ENCODE measurements at places on chromosomes 2 and 18.

- no peak for DNase-seq
Measured at GRCh38 chr18:13424363-13424762, 205.8 kb downstream of the LDLRAD4 start.

DNA sequence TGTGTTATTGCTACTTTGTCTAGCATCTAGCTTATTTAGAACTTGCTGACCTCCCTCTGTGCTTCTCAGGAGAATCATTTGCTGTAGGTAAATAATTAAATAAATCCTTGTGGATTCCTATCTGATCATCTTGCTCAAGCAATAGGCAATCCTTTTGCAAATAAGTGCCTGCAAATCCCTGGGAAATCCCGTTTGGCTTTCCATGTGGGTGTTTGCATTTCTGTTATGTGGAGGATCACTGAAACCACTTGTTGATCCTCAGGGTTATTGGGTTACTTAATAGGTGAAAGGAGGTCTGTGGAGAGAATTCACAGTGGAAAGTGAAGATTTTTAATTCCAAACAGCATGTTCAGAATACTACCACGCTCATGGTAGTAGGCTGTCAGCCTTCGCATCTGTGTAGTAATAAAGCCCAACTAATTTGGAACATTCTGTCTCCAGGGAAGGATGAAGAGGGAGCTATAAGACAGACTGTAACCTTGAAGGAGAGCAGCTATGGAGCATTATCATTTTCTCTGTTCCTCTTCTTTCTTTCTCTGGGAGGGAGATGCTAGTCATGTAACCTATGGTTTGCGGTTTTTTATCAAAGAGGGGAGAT, 72.5 kb downstream of the GULP1 start:
- DNase-seq = no peak

DNA sequence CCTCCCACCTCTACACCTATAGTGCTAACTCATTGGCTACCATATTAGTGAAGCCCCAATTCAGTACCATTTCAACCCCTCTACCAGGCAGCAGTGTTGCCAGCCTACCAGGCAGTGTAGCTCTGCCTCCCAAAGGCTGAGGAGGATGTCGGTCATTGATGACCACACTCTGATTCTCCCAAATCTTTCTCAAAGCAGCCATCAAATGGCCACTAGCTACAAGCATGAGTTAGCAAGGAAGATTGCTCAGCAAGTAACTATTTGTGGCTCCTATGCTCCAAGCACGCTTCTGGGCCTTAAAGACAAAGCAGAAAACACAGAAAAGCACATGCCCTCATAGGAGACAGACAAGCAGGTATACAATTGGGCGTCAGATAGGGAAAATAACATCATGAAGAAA, 42.7 kb upstream of the AFF3 start:
- DNase-seq = no peak

- no peak for DNase-seq
Measured at GRCh38 chr2:144505245-144505831, 14.6 kb downstream of the ZEB2 start.

- DNase-seq = no peak
Measured at GRCh38 chr18:47750889-47751423, 179.5 kb downstream of the SMAD2 start.

DNA sequence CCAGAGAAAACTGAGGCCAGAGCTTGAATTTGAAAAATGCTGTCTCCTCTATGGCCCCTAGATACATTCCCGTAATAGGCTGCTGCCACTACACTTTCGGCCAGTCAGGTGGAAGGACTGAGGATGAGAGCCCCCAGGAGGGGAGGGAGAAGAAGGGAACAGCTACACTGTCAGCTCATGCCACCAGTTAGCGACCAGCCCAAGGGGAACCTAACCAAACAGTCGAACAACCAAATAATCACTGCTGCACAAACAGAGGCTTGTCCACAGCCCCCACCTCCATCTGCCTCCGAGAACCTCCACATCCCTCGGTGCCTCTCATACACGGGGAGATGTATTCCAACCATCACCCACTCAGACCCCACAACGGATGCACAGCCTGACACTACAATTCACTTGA, 7.3 kb downstream of the ZNF516 start:
- DNase-seq = no peak

GRCh38 chr2:134623796-134624195, 95.0 kb downstream of the TMEM163 start:
- DNase-seq = no peak

DNA sequence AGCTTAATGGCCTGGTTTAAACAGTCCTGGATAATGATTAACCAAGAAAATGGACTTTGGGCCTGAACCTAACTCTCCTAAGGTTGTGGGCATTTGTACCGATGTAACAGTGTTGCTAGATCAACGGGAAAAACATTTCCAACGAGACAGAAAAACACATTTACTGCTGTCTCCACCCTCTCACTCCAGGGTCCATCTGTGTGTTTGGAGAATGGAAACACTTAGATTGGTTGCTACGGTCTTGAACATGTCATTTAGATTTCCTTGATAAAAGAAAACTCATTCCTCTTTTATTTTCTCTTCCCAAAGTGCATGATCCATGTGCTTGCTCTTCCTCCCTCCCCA, 88.0 kb downstream of the SOCS6 start:
- DNase-seq = no peak

DNA sequence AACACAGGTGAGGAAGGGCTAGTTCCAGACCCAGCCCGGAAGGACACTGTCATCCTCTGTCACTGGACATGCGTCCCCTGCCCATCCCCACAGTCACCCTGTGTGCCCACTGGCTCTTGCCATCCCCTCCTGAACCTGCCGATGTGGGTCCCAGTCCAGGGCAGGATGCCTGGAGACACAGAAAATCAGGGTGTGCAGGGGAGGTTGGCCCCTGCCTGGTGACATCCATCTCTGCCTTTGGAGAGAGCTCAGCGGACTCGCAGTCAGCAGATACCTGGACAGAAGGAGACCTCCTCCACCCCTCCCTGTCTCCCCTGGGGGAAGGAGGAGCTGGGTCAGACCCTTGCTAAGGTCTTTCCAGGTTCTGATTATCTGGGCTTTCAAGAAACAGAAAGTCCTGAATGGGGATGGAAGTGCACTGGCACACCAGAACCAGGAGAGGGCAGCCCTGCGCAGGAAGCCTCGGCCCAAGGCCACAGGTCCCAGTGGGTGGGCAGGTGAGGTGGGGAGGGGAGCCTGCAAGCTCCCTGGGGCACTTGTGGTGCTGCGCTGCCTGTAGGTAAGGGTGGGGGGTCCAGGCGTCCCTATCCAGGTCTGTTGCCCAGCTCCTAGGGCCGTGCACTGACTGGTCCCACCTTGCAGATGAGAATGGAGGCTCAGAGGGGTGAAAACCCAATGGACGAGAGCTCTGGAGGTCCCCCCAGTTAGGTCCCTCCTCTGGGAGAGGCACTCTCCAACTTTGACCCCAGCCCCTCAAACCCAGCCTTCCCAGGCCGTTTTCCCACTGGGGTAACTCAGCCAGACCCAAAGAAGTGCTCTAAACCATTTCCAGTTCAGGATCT, 9.7 kb upstream of the OTOS start:
- DNase-seq = peak; percentile 80

GRCh38 chr18:41436772-41437171, 518.3 kb upstream of the PIK3C3 start:
- no peak for DNase-seq

DNA sequence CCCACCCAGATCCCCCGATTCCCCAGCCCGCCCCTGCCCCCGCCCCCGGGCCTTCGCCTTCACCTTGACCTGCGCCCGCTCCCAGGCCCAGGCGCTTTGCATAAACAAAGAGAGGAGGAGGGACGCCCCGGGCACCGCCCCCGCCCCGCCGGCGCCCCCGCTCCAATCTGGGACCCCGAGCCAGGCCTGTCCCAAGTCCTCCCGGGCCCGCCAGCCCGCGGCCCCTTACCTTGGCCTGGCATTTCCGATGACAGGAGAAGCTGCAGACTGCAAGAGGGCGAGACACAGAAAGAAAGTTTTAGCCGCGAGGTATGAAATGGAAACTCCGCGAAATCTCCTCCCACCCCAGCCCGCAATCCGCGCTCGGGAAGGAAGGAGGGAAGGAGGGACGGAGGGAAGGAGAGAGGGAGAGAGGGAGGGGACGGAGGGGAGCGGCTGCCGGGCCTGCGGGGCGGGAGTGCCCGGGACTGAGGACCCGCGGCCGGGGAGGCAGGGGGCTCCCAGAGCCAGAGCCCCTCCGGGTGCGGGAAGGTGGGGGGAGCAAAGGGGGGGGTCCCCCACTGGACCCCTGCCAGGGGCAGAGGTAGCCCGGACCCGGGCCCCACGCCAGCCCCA, 24.2 kb downstream of the TNS1 start:
- DNase-seq = no peak

DNA sequence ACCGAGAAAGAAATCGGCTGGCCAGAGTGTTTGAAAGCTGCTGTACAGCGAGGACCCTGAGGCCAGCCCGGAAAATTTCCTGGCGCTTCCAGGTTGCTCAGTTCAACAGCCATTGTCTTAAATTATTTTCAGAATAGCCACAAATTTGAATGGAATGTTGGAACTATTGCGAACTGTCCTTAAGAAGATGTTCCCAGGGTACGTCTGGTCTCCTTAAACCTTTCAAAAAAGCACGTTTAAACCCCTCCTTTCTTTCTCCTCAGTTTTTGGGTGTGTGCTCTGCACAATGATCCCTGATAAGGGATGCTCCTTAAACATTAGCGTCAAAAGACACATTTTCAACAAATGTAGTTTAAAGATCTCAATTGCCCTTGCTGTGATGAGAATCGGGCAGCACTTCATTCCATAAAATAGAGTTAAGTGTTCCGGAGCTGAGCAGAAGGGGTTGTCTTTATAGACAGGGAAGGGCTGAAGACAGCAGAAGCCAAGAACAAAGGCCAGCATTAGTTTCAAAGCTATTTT, 14.5 kb upstream of the LPIN2 start:
- DNase-seq = no peak

GRCh38 chr18:79926306-79926705, 25.1 kb downstream of the SLC66A2 start:
- DNase-seq = no peak

GRCh38 chr2:225574582-225575138, 175.2 kb downstream of the NYAP2 start:
- DNase-seq = no peak

DNA sequence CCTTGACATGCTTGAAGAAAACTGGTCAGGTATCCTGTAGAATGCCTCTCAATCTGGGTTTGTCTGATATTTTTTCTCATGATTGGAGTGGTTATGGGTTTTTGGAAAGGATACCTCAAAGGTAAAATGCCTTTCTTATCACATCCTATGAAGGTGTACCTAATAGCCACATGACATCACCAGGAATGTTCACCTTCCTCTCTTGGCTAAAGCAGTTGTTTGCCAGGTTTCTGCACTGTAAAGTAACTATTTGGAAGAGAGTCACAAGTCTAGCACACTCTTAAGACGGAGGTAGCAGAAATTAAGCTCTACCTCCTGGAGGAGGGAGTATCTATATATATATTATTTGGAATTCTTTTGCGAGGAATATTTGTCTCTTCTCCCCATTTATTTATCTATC, 17.9 kb upstream of the MIB1 start:
- no peak for DNase-seq

DNA sequence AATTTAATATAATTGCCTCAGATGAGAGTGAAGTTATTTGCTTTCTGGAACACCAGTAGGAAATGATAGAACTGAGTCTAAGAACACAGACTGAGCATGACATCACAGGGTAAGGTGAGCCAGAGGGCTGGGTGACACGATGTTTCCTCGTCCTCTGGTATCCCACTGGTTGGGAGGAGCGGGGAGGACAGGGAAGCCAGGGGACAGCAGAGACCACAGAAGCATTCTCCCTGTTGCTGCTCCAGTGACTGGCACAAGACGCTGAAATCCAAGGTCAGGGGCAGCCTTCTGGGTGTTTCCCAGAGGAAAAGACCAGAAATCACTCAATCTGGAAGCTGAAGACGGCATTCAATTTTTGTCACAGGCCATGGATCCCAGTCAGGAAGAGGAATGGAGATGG, 363.4 kb upstream of the SOX11 start:
- no peak for DNase-seq

- no peak for DNase-seq
Measured at GRCh38 chr2:69600425-69600824, 43.1 kb downstream of the AAK1 start.

GRCh38 chr2:189304360-189304759, 124.8 kb upstream of the COL5A2 start:
- DNase-seq = no peak

DNA sequence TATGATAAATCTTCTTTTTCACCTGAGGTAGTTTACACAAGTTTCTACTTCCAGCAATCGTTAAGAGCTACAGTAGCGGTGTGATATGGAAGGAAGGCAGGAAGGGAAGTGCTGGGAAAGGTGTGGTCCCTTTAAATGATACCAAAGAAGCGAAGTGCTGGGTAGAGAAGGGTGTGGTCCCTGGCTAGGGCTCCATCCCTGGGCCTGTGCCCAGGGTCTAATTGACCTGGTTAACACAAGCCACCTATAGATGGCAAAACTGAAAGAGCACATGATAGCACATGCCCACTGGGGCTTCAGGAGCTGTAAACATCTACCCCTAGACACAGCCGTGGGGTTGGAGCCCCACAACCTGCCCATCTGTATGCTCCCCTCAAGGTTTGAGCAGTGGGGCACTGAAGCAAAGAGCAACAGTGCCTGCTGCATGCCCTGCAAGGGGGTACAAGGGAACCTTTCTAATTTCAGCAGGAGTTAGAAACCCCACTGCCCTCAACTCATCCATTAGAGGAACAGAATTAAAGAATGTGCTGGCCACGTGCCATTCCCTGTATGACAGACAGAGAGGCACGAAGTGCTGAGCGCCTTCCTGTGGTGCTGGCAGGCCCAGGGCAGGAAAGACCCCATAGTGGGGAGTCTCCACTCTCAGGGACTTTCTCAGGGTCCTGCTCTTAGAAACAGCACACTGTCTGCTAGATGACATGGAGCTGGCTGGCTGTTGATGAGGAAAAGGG, 153.1 kb upstream of the LMAN1 start:
- no peak for DNase-seq

DNA sequence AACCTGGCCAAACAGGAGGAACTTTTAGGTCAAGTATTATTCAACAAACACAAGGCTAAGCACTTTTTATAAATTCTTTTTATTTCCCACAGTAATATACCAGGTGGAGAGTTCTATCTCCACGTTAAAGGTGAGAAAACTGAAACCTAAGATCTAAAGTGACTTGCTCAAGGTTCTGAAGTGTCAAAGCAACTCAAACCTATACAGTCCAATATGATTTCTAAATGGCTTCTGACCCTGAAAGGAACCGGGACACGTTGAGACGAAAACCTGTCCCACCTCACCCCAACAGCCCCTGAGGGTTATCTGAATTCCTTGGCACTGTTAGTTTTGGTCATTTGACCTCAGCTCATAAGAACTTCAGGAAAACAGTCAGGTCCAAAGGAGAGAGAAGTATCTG, 814.5 kb upstream of the LRATD1 start:
- no peak for DNase-seq

GRCh38 chr2:96083064-96083939, 33.1 kb downstream of the ADRA2B start:
- DNase-seq = no peak

GRCh38 chr2:41920812-41921211, 127.0 kb upstream of the PKDCC start:
- DNase-seq = no peak

- no peak for DNase-seq
Measured at GRCh38 chr2:206225435-206226232, 48.8 kb upstream of the ZDBF2 start.

All from AG08396 (cell line).